ENCODE measurements at places on chromosomes 3 and 15.

DNA sequence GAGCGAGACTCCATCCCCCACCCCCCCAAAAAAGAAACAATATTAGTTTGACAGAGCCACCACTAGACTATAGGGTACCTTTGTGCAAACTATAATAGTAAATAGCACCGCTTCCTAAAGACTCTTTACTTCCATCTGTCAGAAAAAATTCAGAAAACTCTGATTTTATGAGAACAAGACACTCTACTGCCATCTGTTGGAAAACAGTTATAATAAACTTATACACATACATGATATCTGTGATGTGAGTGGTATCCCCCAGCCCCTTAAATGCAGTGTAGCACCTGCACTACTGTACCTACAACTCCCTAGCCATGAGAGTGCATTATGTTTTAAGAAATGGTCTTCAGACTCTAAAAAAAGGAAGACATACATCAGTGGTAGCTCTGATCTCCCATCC, 47.1 kb upstream of the CTDSPL start:
- no peak for DNase-seq

DNA sequence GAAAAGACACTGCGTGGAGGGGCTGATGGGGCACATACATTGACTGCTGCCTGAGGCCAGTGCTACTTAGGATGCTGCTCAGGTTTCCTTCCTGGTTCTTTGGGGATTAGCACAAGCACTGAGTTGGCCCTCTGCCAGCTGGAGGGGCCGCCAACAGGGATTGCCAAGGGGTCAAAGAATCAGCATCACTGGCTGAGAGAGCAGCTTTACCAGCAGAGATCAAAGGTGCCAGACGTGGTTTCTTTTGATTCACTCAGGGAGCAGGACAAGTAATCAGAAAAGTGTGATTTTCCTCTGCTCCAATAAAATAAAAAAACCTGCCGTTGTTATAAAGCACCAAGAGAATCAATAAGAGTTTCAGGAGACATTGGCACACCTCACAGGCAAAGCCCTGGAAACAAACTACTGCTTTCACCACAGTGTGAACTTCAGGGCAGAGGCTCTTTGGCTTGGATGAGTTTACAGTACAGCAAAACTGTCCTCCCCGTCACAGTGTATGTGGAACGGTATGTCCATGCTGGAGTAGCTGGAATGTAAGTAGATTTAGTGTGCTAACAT, 45.8 kb upstream of the FSIP1 start:
- DNase-seq: peak; percentile 32

DNA sequence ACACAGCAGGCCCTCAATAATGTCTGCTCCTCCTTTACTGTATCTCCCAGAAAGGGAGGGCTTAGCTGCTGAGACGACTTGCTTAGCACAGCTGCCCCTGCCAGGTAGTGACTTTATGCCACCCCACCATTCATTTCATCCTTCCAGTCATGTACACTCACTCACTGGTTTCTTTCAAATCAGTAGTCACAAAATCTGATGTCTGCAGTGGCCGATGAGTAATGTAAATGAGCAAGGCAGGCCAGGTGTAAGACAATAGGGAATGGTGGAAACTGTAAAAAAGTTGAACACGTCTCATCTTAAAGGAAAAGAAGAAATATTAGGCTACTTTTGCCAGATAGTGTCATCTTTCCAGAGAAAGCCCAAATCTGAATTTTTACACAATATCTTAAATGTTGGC, 207.6 kb upstream of the PRICKLE2 start:
- no peak for DNase-seq

GRCh38 chr3:168405288-168405687, 309.6 kb upstream of the GOLIM4 start:
- DNase-seq: no peak

- no peak for DNase-seq
Measured at GRCh38 chr15:90227336-90227735, 6.4 kb downstream of the CIB1 start.

- no peak for DNase-seq
Measured at GRCh38 chr15:68409736-68410370, 22.1 kb downstream of the ITGA11 start.

DNA sequence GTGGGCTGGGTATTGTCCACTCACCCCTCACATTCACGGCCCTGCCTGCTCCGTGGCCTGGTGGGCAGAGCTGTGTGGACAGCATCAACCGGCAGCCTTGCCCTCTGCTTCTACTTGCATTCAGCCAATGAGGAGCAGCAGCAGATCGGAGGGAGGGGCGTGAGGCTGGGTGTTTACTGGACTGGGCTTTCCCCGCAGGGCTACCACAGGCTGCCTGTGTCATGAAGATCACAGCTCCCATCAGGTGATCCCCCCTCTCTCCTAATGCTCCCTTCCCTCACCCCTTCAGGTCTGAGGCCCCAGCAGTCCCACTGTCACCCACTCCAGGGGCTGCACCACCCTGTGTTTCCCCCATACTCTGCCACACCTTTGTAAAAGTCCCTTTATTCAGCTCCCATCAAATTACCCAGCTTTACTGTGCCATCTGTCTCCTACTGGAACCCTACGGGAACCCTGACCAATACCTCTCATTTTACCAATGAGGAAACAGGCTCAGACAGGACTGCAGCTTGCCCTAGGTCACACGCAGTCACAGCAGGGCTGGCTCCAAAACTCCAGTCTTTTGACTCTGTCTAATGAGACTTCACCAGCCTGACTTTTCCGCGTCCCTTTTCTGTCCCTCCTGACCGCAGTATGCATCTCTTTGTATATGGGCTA, 81.1 kb downstream of the MEGF11 start:
- DNase-seq: no peak

- DNase-seq: no peak
Measured at GRCh38 chr15:98387866-98388265, 260.5 kb upstream of the IGF1R start.
